C1 segment of cervical spinal cord (tissue), 14 donors: ENCODE measurements at places on chromosomes 6 and 20.

DNA sequence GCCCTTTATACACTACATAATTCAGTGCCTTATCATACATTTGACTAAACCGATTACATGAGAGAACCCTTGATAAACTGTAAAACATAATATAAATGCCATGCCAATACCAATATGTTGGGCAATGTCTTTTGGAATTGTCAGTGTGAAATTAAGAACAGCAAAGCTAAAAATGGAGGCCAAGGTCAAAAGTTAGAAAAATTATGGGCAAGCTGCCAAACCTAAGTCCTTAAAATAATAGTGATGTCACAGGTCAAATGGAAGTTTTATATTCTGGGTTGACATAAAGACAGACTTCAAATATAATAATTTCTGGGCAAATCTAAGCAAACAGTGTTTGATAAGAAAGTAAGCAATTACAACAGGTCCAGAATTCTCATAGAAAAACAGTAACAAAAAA is 696.7 kb downstream of the RNF144B start:
- no peak for DNase-seq

DNA sequence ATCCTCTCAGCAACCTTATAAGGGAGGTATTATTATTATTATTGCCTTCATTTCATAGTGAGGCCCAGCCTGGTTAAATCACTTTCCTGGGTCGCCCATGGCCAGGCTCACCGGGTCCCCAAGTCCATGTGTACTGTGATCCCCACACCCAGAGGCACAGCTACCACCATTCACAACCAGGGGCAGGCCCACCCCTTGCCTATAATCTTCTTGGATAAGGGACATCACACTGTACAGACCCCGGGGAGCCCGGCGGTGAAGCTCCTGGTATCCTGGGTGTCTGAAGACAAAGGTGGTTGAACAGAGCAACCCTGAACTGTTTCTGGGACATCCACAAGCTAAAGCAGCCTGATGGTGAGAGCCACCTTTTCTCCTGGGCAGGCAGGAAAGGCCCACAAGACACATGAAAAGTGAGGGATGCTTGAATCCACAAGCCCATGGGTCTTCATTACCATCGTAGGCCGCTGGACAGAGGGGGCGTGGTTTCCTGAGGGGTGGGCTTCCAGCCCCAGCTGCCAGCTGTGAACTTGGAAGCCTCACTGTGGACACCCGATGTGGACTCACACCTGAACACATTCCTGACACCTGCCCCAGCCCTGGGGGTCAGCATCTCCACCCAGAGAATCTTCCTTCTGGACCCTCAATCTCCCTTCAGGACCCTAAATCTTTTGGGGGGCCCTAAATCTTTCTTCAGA is 185.5 kb upstream of the PMEPA1 start:
- no peak for DNase-seq

- no peak for DNase-seq
Measured at GRCh38 chr20:47187450-47188195, 168.9 kb downstream of the ZMYND8 start.

GRCh38 chr20:63627751-63628245 is 897 bp upstream of the GMEB2 start:
- DNase-seq: peak; percentile 41

DNA sequence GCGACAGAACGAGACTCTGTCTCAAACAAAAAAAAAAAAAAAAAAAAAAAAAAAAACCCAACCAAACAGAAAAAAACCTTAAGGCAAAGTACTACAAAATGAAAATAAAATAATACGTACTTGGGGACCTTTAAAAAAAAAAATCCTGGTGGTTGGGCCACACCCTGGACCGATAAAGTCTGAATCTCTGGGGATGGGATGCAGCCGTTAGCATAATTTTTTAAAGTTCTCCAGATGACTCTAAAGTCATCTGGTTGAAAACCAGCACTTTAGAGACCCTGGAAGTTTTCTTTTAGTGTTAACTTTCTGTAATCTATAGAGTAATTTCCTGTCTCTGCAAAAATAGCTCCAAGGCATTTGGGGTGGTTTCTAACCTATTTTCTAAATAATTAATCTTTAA is 142.9 kb upstream of the SALL4 start:
- DNase-seq: no peak

GRCh38 chr6:20652299-20653084 is 118.2 kb downstream of the CDKAL1 start:
- no peak for DNase-seq

DNA sequence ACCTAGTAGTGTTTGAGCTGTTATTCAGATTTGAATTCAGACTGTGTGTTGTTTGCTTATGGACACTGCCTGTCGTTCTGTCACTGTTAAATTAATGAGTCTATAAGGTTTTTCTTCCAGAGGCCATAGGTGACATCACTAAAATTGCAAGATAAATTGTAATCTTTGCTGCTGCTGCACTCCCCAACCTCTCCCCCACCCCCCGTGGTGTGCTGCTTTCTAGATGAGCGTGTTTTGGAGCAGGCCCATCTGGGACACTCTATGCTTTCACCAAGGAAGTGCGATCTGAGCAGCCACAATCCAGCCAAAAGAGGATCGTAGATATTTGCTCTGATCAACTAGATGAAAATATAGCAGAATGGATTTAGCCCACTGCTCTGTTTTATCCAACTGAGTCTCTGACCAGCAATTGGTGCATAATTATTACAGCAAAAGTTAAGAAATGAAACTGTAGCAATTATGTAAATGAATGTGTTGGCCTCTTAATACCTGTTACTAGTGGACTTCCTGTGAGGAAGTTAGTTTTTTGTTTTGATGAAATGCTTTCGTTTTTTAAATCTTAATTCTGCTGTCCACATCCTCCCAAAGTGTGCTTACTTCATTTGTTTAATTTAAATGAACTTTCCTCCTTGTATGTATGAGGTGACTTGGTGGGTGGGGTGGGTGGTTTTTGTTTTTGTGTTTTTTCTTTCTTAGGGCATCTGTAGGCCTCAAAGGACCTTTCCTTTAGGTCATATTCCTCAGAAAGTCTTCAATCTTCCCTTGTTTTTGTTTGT is 58.1 kb downstream of the RPRD1B start:
- DNase-seq: no peak

DNA sequence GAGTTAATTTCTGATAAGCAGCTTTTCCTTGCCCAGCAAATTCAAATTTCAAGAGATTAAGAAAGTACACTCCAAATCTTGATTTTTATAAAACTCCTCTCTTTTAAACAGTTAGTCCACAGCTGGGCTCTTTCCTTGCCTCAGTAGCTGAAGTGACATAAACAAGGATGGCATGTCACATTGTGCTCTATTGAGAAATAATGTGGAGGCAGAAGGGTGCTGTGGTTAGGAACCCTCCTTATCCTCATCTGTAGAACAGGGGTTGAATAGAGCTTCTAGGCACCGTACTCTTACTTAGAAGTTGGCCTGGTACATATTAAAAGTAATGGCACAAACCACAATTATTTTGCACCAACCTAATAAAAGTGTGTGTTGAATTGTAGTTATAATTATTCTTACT is 70.3 kb downstream of the RSPO3 start:
- DNase-seq: no peak

- no peak for DNase-seq
Measured at GRCh38 chr20:11083841-11084240, 410.0 kb upstream of the JAG1 start.

GRCh38 chr6:65289491-65289890 is 417.5 kb downstream of the EYS start:
- no peak for DNase-seq

- no peak for DNase-seq
Measured at GRCh38 chr20:13261460-13262301, 40.6 kb downstream of the ISM1 start.

DNA sequence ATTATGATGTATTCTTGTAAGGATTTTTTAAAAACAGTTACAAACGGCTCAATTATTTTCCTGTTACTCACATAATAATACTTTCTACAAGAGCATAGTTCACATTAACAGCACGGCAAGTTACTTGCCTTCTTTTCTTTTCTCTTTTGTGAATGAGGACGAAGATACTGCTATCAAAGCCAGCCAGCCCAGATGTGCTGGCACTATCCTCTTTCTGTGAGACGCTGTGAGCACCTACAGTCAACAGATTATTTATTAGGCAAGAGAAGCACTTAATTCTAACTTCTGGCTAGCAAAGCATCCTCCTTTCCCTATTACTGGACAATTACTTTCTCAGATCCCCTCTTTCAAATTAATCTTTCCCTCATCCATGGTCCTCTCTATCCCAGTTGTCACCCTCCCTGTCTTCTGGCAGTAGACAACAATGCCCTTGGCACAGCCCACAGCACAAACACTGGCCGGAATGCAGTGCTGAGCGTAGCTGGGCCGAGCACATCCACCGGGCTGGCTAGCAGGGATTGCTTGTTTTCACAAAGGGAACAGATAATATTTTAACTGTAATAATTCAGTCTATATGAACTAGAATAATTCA is 262.1 kb downstream of the FOXC1 start:
- peak; percentile 36 for DNase-seq

GRCh38 chr6:111683157-111683556 is 77.5 kb upstream of the TRAF3IP2 start:
- no peak for DNase-seq

GRCh38 chr20:2042400-2042799 is 48.5 kb upstream of the PDYN start:
- DNase-seq: no peak

- no peak for DNase-seq
Measured at GRCh38 chr20:15146948-15147347, 809.5 kb upstream of the FLRT3 start.
